Activated T-cell treated with anti-CD3 and anti-CD28 coated beads, Interleukin-2, amount 50 U/mL, for 4 hours (primary cell): ENCODE measurements at places on chromosomes 4 and X. TPM values are rescaled to one million over a fixed set of nuclear protein-coding genes. Genes with fewer than 3 reads are reported as not detected.

- DNase-seq: no peak
These were observed 161.5 kb downstream of the CPE start for GRCh38 chr4:165540206-165540830.

SHOX gene
- not detected for total RNA-seq

DNA sequence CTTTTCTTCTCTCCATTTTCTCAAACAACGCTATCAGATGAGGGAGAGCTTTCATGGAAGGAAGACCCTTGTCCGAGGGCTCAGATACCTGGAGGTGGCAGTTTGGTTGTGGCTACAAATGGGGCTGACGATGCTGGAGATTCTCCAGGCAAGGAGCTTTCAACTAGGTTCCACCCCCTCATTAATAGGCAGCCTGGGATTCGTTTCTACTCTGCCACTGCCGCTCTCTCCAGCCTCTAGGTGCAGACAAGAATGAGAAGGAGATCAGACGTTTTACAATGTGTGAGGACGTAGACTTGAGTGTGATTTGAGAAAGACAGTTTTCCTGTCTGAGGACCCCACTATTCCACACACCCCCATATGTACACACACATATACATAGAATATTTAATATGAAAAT, 53.1 kb downstream of the ETNPPL start:
- no peak for DNase-seq

DNA sequence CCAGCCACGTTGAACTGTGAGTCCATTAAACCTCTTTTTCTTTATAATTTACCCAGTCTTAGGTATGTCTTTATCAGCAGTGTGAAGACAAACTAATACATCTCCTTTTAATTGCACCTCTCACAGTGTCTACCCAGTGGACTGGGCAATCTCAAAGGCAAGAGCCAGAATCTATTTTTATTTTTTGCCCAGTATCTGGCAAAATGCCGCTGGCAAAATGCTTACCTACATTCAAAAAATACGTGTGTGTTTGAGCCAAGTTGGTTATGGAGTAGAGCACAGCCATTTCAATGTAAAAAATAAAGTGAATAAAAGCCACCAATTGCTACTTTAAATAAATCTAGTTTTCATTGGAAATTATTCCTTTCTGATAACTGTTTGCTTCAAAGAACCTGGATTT, 199.9 kb downstream of the GC start:
- no peak for DNase-seq

DNA sequence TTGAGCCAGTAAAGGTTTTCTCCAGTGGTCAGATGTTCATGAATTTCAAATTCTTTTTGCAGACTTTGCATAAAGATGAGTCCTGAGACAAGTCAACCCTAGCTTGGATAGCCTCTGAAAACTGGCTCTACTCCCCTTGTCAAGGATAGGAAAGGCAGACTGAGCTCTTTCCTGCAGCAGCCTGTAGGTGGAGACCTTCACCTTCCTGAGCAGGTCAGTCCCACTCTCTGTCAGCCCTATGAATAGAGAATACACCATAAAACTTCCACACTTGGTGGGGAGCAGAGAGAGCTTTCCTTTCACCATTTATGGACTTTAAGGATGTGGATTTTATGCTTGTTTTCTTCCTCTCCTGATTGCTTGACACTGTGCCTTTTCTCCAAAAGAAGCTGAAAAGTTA, 41.9 kb downstream of the PCDH19 start:
- DNase-seq: no peak

GRCh38 chr4:24924309-24924781, 11.5 kb upstream of the CCDC149 start:
- no peak for DNase-seq

IGFBP7 gene
- total RNA-seq: 0.73 TPM

- no peak for DNase-seq
These were observed 2.3 kb upstream of the UVSSA start for GRCh38 chr4:1344696-1345095.

- DNase-seq: no peak
These were observed 88.3 kb downstream of the CLCN4 start for GRCh38 chrX:10244915-10245622.

GIMD1 gene
- not detected for total RNA-seq

BEND2 gene
- total RNA-seq: not detected

- DNase-seq: no peak
These were observed 8.0 kb downstream of the MSX1 start for GRCh38 chr4:4867375-4868039.

DNA sequence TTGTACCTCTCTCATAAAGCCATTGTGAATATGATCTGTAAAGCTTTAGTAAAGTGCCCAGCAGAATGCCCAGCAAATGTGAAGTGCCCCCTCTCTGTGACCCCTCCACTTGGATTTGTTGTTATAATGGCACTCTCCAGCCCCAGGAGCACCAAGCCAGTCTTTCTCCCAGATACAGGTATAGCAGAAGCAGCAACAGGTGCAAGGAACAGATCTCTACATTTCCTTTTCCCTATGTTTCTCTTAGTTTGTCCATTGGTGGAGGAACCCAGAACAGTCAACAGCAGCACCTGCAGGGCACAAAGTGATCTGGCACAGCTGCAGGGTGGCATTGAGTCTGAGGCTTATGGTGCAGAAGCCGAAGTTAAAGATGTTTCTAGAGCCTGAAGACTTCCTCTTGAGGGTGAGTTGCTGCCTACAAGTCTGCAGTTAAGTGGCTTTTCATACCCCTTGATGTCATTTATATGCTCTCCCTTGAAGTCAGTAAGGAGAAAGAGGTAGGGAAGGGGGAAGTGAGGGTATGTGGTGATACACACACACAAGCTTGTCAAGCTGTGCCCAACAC, 16.1 kb upstream of the CXCL3 start:
- no peak for DNase-seq

CT45A10 gene
- total RNA-seq: not detected

DNA sequence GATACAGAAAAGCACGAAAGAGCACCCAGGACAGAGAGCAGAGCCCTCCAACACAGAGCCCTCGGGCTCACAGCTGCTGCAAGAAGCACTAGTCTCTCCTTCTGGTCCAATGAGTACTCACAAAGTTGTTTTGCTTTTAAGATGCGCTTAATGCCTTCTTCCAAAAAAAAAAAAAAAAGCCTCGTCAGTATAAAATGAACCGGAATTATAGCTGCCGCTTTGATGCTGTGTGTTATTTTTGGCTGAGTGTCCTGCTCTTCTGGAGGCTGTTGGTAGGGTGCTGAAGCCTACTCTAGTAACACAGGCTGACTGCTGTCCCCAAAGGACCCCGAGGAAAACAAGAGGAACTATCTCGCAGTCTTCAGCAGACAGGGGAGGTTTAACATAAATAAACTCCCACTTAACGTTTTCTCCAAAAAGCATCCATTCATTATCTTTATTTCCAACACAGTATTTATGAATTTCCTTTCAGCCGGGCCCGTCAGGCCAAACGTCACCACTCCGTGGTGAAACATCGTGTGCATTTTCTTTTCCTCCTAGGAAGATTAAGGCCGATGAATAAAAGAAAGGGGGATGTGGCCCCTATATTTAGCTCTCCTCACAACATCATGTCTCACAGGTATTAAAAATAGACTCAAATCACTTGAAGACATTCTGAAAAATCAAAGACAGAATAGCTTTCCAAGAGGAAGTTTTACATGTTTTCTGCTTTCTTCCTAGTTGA, 213.7 kb upstream of the PPARGC1A start:
- DNase-seq: no peak
